ENCODE measurements at places on chromosomes 4 and X.

DNA sequence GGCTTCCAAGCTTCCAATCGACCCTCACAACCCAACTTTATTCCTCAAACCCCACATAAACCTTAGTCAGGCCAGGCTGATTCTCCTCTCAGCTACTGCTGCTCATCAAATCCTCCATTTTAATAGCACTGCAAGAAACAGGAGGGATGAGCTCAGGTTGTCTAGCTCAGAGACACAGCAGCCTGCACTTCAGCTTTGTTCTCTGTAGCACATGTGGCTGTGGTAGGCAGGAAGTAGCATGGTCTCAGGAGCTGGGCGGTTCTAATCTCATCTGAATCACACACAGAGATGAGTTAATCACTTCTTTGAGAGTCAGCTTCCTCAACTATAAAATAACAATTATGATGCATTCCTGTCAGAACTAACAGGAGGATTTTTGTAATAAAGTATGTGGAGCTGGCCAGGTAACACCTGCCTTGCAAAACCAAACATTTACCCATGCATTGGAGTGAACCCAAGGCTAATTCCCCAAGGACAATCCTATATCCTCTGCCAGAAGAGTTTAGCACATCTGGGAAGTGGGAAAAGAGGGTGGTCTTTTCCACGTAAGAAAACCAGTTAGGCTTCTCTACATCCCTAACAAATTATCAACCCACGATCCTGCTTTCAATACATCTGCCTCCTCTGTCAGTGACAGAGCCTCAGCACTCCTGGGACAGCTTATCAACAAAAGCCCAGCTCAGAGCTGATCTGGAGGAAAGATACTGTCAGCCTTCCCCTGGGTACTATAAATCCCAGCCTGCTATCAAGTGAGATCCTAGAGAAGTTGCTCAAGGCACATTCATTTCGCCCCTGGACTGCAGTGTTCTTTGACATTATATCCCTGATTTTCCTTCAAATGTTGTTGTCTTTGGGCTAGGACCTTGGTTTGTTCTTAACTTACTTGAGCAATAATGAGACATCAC lies 32.8 kb downstream of the ELOVL6 start:
- no peak for DNase-seq

DNA sequence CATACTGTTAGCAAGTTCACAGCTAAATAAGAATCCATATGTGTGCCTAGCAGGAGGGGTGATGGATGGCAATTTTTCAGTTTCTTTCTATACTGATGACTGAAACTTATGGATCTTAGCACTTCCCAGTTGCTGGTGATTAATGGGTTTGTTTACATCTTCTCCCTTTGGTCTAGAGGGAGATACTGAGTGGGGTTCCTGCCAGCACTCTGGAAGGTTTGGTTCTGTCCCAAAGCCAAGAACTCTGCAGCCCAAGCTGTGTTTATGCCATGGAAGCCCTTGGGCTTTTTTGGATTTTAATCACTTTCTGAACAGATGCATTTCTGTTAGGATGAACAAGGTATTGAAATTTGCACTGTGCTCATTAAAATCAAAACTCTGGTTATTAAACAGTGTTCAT lies 43.5 kb downstream of the DDIT4L start:
- no peak for DNase-seq

DNA sequence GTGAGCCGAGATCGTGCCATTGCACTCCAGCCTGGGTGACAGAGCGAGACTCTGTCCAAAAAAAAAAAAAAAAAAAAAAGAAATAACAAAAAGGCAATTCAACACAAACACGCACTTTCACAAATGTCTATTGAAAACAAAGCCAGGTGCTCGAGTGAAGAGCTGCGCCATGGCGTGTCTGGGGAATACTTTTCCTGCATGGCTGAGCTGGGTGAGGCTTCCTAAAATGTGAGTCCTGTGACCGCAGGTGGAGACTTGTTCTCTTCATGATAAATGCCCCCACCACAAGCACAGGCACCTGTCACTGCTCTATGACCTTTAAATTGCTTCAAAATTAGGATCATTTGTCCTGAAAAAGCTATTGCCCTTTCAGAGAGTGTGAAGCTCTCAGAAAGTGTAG lies 4.0 kb upstream of the ABLIM2 start:
- no peak for DNase-seq

- no peak for DNase-seq
These were observed 1.2 kb downstream of the GPC3 start for GRCh38 chrX:133983974-133984845.

DNA sequence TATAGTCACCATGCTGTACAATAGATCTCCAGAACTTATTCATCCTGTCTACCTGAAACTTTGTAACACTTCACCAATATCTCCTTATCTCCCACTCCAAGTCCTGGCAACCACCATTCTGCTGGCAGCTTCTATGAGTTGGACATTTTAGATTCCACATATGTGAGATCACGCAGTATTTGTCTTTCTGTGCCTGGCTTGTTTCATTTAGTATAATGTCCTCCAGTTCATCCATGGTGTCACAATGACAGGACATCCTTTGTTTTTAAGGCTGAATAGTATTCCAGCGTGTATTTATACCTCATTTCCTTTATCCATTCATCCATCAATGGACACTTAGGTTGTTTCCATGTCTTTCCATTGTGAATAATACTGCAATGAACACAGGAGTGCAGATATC lies 198.7 kb downstream of the QDPR start:
- DNase-seq: no peak

GRCh38 chr4:14952352-14952751 lies 49.9 kb upstream of the CPEB2 start:
- no peak for DNase-seq

- no peak for DNase-seq
These were observed 225.1 kb upstream of the ITM2A start for GRCh38 chrX:79592259-79592658.

- DNase-seq: no peak
These were observed 613 bp upstream of the ARSJ start for GRCh38 chr4:113979905-113980615.

DNA sequence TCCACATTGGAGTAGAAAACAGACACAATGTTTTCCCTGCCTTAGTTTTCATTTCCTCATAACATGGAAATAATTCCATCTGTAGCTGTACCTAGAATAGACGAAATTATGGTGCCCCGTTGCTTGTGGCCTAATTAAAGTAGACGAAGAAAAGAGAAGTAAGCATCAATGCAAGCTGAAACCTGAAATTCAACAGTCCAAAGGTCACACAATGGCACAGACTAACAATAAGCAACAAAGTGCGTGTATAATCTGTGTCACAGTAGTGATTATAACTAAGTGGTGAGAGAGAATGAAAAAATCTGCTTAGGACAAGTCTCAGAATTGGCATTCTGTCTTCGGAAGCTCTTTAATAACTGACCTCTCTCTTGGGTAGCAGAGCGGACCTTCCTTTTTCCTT lies 24.3 kb downstream of the MAGEB17 start:
- DNase-seq: no peak

DNA sequence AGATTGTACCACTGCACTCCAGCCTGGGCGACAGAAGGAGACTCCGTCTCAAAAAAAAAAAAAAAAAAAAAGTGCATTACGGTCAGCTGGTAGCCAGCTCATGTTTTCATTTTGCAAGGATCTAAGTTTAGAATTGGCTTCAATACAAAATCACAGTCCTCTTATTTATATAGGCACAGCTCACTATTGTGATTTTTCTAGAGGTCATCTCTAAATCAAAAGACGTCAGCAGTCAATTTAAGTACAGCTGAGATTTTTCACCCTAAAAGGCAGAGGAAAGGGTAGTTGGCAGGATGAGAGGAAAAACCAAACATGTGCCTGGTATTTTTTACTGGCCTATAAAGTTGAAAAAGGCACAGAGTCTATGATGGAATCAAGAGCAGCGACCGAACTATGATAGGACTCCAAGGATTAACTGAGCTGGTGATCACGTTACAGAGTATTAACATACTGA lies 30.8 kb downstream of the ASB5 start:
- DNase-seq: no peak

DNA sequence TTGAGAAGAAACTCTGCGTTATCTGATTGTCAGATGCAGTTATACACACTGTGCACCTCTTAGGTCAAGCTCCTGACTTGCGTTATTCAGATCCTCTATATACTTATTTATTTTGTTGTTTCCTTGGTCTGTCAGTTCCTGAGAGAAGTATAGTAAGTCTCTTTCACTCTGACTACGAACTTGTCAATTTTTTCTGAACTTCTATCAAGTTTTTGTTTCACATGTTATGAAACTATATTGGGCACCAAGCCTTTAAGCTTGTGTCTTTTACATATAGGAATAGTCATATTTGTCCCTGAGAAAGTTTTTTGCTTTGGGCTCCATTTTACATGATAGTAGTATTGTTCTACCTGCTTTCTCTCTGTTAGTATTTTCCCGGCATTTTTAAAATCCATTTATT lies 31.7 kb downstream of the ZNF275 start:
- no peak for DNase-seq

DNA sequence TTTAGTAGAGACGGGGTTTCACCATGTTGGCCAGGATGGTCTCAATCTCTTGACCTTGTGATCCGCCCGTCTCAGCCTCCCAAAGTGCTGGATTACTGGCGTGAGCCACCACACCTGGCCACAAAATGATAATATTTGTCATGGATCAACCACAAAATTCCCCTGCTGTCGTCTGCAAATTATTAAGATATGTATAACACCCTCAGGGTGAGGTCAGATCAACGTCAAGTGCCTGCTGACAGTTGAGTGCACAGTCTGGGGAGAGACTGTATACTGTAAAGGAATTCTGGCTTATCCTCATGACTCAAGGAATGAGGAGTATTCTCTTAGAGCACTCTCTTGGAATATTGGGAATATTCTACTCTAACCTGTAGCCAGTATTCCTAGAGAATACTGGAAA lies 11.2 kb downstream of the EPGN start:
- DNase-seq: no peak

DNA sequence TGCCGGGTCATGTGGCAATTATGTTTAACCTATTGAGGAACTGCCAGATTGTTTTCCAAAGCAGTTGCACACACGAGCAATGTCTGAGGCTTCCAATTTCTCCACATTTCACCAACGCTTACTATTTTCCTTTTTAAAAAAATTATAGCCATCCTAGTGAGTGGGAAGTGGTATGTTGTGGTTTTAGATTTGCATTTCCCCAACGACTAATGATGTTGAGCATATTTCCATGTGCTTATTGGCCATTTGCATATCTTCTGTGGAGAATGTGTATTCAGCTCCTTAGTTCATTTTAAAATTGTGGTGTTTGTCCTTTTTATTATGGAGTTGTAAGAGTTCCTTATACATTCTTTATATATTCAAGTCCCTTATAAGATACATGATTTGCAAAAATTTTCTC lies 60.2 kb downstream of the MTMR1 start:
- DNase-seq: no peak
